Natural killer cell treated with Interleukin-12 subunit alpha and Interleukin-12 subunit beta and Interleukin-15 and Interleukin-18, amount 100 ng/mL, for 72 hours (primary cell): ENCODE measurements at places on chromosomes 1 and 21. TPM values are rescaled to one million over a fixed set of nuclear protein-coding genes. Genes with fewer than 3 reads are reported as not detected.

The BATF3 gene
- total RNA-seq, result 137 TPM

The C2CD4D gene
- total RNA-seq, result not detected

The ADAMTS4 gene
- 0.43 TPM for total RNA-seq

The CELA2A gene
- not detected for total RNA-seq

The ILF2 gene
- total RNA-seq, result 198 TPM

The PDC gene
- not detected for total RNA-seq

The OVAAL gene
- not detected for total RNA-seq

The E2F2 gene
- total RNA-seq, result 10.7 TPM

The POU3F1 gene
- total RNA-seq, result 0.50 TPM

The ITPKB gene
- 35.2 TPM for total RNA-seq

The PARP1 gene
- 246 TPM for total RNA-seq

The S100A12 gene
- total RNA-seq, result not detected

The KIF2C gene
- 97.0 TPM for total RNA-seq

The CR1L gene
- not detected for total RNA-seq

The PRMT6 gene
- 12.9 TPM for total RNA-seq

The SMYD2 gene
- 14.0 TPM for total RNA-seq

- DNase-seq, result no peak
These were observed 6.5 kb upstream of the S100A7 start for GRCh38 chr1:153466908-153467307.

GRCh38 chr1:152932170-152932811, 14.7 kb upstream of the SPRR5 start:
- no peak for DNase-seq

GRCh38 chr1:23594149-23594907, 35.0 kb upstream of the ID3 start:
- DNase-seq, result no peak

GRCh38 chr1:28927648-28928313, 13.4 kb downstream of the EPB41 start:
- DNase-seq, result no peak

GRCh38 chr1:82160903-82161302, 360.2 kb downstream of the ADGRL2 start:
- DNase-seq, result no peak

- DNase-seq, result no peak
These were observed 109.8 kb downstream of the KCNK2 start for GRCh38 chr1:215192306-215192705.

- DNase-seq, result no peak
These were observed 116.0 kb upstream of the CD34 start for GRCh38 chr1:208026880-208027438.

DNA sequence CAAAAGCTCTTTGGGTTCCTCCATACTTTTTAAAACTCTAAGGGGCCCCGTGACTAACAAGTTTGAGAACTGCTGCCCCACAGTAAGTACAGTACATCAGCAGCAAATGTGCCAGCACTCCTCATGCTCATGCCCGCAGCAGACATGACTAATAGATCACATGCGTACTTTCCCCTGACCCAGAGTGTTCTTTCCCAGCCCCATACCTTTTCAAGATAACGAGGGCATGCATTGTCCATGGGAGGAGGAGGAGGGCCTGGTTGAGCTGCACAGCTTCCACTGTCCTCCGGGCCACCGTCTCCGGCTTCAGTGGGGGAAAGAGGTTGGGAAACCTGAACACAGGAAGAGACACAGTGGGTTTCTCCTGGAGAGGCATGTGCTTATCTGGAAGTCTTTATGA, 45.5 kb downstream of the DHRS3 start:
- DNase-seq, result no peak

GRCh38 chr1:221937155-221937953, 195.5 kb upstream of the DUSP10 start:
- no peak for DNase-seq

GRCh38 chr1:96296991-96297390, 424.6 kb upstream of the PTBP2 start:
- no peak for DNase-seq

DNA sequence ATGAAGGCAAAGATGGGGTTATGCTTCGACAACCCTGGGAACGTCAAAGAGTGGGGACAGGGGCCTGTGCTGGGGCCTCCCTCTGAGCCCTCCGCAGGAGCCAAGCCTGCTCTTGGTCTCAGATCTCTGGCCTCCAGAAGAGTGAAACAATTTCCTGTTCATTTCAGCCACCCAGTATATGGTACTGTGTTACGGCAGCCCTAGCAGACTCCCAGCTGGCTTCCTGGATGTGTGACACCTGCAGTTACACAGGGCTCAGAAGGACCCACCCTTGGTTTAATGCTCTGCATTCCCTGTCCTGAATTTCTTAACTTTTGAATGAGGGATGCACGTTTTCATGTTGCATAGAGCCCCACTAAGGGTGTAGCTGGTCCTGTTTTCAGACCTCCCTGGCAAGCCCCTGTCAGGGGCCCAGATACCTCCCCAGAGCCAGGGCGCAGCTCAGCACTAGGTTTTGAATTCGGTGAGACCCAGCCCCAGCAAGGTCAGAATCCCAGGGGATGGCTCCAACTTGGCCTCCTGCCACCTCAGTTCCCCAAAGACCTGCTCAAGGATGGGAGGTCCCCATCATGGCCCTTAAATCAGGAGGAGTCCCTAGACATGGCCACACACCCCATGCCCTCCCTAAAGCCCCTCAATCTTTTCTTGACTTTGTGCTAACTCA, 79.0 kb upstream of the IFFO2 start:
- DNase-seq, result peak; percentile 39

- no peak for DNase-seq
These were observed 43.2 kb downstream of the NEK2 start for GRCh38 chr1:211632117-211632807.
